ENCODE measurements at places on chromosomes 2 and 18.

DNA sequence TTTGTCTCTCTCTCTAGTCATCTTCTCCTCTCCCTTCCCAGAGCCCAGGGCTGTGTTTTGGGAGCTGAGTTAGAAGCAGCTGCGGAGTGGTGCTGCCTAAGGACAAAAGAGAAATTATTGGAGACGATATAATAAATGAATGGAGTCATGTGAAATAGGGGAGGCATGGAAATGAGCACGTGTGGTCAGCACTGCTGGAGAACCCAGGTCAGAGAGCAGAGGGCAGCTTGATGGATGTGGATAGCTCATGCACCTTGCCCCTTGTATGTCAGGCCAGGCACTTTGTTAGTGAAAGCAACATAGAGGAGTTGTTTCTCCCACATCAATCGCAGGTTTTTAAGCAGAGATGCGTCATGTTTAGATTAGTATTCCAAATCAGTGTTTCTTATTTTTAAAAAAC, 15.7 kb downstream of the TTR start:
- no peak for DNase-seq

GRCh38 chr2:30112561-30112960, 34.2 kb upstream of the YPEL5 start:
- DNase-seq = no peak

- DNase-seq = no peak
Observed at GRCh38 chr2:85779641-85780315, 26.0 kb downstream of the ATOH8 start.

DNA sequence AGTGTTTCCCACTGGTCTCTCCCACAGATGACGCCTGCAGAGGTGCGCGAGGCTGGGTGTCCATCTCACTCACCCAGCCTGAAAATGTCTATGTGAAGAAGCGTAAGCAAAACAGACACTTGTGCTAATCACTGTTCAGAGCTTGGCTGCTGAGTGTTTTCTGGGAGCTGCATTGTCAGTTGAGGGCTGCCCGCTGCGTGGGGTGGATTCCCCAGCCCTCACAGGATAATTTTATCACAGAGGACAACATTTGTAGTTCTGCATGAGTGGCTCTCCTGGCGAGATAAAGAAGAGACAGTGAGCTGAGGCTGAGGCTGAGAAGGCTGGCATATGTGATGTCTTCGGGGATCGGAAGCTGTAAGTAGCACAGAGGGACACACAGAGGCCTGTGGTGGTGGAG, 16.2 kb upstream of the CAPN13 start:
- DNase-seq = no peak

DNA sequence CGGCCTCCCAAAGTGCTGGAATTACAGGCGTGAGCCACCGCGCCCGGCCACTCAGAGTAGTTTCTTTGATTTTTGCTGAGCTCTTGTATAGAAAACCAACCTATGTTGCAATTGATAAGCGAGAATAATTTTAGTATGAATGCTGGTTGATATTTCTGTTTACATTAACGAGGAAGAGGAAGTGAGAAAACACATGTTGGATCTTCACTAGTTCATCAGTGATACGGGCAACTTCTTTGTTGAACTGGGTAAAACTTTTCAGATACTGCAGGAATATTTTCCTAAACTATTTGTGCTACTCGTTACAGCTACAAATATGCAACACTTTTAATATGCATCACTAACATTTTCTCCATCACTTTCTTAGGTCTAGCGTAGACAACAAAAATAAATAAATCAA, 67.9 kb upstream of the SLC25A52 start:
- DNase-seq = no peak

DNA sequence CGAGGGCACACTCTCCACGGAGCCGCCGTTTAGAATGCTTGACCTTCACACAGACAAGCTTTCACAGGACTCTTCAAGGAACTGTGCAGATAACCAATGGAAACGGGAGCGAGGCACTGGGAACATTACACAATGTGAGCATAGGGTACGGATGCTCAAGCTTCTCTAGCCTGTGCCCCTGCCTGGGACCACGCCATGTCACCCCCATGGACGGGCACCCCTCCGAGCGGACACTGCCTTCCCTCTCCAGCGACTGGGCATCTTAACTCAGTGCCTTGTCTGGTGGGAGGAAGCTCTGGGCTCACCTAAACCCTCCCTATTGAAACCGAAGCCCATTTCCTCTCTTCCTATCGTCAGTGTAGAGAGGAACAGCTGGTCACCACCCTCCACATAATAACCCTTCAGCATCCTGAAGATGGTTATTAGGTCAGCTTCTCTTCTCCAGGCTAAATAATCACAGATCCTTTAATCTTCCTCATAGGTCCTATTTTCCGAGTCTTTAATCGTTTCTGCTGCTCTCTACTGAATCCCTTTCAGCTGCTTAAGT, 626.7 kb downstream of the GALR1 start:
- no peak for DNase-seq

- no peak for DNase-seq
Observed at GRCh38 chr18:32707147-32707546, 65.7 kb downstream of the KLHL14 start.

- no peak for DNase-seq
Observed at GRCh38 chr2:240137596-240138253, 1.6 kb upstream of the COPS9 start.
